CD4-positive, alpha-beta T cell treated with Interleukin-21 for 1 hour (primary cell): ENCODE measurements at places on chromosomes 11 and 22.

GRCh38 chr22:46514592-46515207 lies 22.7 kb downstream of the CELSR1 start:
- DNase-seq = no peak

DNA sequence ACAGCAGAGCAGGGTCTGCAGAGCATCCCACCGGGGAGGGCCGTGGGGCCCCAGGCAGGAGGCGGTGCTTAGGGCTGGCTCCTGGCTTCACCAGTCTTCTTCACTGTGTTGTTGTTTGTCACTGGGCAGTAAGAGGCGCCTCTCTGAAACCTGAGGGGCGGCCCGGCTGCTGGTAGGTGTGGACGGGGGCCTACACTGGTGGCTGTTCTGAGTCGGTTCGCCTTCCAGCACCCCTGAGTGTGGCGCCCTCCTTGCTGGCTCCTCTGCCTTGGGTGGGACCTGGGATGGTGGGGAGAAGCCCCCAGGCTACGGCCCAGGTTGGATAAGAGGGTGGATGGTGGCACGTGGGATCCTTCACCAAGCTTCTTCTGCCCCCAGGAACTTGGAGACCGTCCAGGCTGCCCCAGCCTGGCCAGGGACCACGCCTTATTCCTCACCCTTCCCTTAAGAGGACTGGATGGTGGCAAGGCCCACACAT lies 10.4 kb upstream of the GRAMD4 start:
- no peak for DNase-seq

- DNase-seq = no peak
Observed at GRCh38 chr11:46480166-46480726, 88.7 kb upstream of the CHRM4 start.

- no peak for DNase-seq
Observed at GRCh38 chr11:8719211-8719649, 36.6 kb downstream of the RPL27A start.

DNA sequence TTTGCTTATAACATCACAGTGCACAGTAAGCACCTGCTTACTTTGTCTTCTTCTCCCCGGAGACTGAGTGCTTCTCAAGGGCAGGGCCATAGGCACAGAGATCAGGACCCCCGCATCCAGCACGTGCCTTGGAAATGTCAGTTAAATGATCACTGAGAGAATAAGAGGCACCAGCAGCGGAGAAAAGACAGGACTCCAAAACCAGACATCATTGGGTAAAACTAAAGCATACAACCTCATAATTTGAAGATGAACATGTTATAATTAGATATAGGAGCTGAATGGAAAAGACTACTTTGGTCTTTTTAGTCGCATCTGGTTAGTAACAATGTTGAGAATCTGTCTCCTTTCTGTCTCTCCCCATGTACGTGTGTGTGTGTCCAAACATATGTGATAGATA lies 1279.9 kb downstream of the LRRC4C start:
- DNase-seq = no peak

DNA sequence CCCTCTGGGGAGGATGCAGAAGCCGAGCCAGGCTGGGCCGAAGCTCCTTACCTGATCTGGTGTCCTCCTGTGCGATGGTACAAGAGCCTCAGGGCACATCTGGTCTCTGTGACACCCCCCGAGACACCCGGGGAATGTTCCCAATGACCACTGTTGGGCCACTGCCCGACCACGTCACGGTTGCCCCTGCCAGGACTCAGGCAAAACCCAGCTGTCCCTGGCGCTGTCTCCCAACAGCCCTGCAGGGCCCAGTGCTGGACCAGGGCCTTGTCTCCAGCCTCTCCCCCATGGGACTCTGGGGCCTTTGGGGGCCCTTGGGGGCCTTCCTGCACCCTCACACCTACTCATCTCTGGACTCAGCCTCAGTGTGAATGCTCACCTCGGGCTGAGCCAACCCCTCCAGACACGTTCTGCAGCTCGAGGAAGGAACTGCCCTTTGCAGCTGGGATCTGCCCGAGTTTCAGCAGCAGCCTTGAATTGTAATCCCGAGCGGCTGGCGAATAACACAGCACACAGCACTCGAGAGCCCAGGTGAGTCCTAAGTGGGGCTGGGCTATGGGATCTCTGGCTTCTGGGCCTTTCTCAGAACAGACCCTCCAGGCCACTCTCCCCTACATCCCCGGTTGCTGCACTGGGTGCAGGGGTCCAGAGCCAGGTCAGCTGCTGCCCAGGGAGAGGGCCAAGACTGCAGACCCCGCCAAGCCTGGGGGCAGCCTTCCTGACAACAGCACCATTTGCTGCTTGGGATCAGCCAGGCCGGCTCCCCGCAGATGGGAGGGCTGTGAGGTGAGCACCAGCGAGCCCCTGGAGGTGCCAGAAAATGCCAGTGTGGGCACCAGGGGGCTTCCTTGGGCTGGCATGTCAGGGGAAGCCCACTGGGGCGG lies 39.8 kb downstream of the RTN4R start:
- DNase-seq = no peak

DNA sequence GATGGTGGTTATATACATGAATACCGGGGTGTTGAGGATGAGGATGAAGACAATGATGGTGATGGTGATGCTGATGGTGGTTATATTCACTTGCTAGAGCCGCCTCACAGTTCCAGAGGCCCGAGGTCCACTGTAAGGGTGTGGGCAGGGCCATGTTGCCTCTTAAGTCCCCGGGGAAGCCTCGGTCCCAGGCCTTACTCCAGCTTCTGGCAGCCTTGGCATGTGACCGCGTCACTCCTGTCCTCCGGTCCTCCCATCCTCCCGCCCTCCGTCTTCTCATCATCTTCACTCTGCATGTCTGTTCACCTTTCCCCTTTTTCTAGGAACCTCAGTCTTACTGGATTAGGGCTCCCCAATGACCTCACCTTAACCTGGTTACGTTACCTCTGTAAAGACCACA lies 54.6 kb downstream of the IGLL1 start:
- DNase-seq = no peak
